ENCODE measurements at places on chromosomes 11 and 22.

DNA sequence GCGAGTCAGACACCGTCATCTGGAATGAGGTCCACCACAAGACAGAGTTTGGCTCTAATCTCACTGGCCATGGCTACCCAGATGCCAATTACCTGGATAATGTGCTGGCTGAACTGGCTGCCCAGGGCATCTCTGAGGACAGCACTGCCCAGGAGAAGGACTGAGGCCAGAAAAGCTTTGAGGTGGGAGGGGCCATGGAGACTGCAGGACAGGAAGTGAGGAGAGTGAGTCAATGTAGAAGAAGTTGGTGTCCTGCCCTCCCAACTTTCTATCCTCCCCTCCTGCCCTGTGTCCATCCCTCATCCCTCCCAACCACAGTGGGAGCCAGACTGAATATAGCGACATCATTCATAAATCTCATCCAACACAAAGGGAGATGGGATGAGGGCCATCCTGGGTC, 8.0 kb downstream of the MPEG1 start:
- no peak for DNase-seq

DNA sequence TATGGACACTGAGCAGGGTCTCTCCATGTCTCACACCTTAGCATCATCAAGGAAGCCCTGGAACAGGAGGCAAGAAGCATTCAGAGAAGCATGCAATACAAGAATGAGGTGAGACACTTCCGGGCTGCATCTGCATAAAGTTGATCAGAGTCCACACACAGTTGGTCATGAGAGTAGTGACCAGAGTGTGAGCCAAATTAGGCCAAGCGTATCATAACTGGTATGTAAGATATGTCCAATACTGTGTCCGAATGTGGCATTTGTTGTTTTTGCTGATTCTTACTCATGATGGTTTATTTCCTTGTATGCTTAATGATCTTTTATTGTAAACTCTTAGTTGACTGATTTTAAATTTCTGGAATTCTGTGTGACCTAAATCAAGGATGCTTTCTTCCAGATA, 315.7 kb downstream of the INSC start:
- DNase-seq: no peak

GRCh38 chr11:69153661-69154060, 2.1 kb upstream of the SMIM38 start:
- DNase-seq: no peak

DNA sequence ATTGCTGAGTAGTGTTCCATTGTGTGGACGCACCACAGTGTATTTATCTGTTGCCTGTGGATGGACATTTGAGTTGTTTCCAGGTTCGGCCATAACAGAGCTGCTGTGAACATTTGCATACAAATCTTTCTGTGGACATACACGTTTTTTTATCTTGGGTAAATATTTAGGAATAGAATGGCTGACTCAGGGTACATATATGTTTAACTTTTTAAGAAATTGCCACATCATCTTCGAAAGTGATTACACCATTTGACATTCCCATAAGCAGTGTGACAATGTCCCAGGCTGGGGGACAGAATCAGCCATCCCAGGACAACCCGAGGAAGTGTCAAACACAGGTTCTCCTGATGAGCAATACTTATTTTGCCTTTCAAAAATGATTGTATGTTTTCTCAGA, 87.9 kb downstream of the OSBP2 start:
- no peak for DNase-seq
